ENCODE measurements at places on chromosomes 2 and 18.
A peak's percentile ranks its signal among the peaks of the same experiment; 100 is the strongest.

- DNase-seq = peak; percentile 42
Observed at GRCh38 chr2:227464851-227465250, 7.1 kb upstream of the AGFG1 start.

DNA sequence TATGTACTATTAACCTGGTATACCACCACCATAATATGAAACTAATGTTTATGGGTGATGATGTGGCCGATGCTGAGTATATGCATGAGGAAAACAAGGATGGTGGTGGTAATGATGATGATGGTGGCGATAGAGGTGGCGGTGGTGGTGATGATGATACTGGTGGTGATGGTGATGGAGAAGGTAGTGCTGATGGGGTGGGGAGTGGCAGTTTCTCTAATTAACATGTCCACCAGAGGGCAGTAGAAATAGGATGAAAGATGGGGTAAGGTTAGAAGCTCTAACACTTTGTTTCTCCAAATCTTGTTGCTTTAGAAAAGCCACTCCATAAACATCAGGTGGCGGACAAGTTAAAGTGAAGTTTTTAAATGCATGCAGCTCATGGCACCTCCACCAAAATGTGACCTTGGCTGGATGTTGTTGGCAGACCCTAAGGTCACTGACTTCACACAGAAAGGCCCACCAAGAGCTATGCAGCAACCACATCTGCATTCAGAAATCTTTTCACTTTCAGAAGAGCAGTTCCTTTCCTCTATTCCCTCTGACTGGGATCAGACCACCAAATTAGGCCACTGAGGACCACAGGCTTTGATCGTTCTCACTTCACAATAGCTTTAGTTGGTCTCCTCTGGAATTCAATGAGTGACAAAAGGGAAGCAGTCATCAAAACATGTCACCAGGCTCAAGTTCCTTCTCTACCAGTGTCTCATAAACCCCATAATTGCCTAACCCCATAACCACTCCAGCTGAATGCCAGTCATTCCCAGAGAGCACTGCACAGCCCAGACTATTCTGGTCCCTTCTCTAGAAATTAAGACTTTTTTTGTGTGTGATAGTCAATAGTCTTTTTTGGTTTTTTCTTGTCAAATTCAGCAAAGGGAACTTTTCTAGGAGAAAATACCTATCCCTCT, 7.5 kb upstream of the BCL11A start:
- DNase-seq = no peak

- DNase-seq = no peak
Observed at GRCh38 chr2:43125090-43125998, 101.1 kb downstream of the ZFP36L2 start.

GRCh38 chr2:231883468-231883881, 42.7 kb downstream of the NPPC start:
- DNase-seq = no peak

DNA sequence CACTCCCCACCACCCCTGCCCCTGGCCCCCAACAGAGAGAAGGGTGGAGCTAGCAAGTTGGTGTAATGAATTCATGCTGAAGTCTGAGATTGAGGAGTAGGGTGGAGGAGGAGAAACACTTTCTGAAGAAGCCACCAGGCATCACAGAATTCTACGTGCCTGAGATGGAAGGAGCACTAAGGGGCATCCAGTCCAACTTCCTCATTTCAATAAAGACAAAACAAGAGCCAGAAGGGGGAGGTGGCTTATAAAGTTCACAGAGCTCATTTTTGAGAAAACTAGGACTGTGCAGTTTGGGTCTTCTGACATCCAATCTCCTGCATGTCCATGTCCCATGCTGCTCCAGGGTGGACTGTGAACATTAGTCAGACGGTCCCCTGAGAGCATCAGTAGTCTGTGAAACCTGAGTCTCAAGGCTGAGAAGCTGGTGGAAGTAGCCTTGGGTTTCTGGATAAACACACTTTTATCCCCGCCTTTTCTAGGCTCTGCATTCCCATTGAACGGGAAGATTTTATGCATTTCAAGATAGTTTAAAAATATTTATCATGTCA, 77.7 kb downstream of the TRIM43 start:
- DNase-seq = no peak

- DNase-seq = no peak
Observed at GRCh38 chr2:236903978-236904377, 181.7 kb upstream of the COPS8 start.

- DNase-seq = no peak
Observed at GRCh38 chr2:10940596-10940995, 28.9 kb downstream of the KCNF1 start.

GRCh38 chr2:73142937-73143336, 30.2 kb upstream of the RAB11FIP5 start:
- DNase-seq = no peak

DNA sequence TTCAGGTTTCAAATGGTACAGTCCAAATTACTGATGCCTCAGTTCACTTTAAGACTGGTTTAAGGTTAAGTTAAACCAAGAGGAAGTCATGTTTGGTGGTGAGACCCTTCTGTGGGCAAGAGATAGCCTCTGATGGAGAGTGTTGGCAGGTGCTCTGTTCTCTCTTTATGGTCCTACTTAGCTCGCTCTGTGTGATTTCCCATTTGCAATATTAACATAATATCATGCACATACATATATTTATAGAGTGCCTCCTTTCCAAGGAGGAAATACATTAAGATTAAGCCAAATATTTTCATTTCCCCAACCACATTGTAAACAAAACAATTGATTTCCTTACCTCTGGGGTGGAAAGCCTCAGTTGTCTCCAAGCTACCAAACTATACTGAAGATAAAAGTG, 222.4 kb downstream of the PIK3C3 start:
- no peak for DNase-seq

- DNase-seq = no peak
Observed at GRCh38 chr18:54023471-54023870, 201.0 kb downstream of the MBD2 start.

GRCh38 chr18:22275706-22276333, 106.4 kb downstream of the GATA6 start:
- no peak for DNase-seq

DNA sequence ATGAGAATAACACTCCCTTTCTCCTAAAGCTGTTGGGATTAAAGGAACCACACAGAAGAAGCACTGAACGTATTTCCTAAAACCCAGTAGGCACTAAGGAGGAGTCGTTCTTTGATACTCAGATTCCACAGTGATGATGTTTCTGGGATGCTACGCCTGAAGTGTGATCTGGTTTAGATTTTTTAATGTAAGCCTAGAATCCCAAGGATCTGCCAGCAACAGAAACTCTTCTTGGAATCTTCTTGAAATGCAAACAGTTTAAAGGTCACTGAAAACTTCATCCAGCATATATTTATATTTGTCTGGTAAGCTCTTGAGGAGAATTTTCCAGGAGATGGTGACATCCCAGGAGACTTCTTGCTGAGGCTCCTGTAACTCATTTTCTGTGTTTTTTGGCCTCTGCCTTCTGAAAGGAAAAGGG, 247.6 kb upstream of the TRIB2 start:
- no peak for DNase-seq

All from stimulated activated CD4-positive, alpha-beta T cell treated with anti-CD3 and anti-CD28 coated beads, Interleukin-4, amount 100 ng/mL, for 24 hours (primary cell).